ENCODE measurements at places on chromosomes 5 and 9.

DNA sequence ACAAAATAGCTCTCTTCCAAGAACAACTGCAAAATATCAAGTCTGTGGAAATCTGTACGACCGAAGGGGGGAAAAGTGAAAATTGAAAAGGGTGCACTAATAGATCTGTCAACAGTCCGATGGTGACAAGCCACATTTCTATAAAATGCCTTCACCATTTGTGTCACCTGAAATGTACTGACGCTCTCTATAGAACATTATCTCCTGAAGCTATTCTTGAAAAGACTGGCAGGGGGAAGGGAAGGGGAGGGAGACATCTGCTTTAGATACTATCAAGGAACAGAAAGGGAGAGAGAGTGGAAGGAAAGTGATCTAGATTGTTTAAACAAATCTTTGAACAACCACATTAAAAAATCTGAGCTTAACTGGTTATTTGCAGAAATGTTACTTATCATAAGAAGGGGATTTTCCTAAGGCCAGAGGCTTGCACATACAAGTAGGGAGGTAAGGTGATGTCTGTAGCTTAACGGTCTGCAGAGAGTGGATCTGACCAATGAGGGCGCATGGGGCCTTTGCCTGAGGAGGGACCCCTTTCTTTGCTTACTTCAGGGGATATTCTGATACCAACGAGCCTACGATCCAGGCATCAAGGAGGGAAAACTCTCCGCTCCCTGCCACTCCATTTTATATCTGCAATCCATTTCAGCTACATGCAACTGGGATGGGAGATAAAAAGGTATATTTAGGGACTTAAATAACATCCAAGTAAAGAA is 92.1 kb downstream of the CRB2 start:
- no peak for DNase-seq

GRCh38 chr5:180599590-180599914 is 8.3 kb upstream of the SCGB3A1 start:
- no peak for DNase-seq

- peak; percentile 46 for DNase-seq
These were observed 196.4 kb upstream of the NUDT12 start for GRCh38 chr5:103758996-103759395.

DNA sequence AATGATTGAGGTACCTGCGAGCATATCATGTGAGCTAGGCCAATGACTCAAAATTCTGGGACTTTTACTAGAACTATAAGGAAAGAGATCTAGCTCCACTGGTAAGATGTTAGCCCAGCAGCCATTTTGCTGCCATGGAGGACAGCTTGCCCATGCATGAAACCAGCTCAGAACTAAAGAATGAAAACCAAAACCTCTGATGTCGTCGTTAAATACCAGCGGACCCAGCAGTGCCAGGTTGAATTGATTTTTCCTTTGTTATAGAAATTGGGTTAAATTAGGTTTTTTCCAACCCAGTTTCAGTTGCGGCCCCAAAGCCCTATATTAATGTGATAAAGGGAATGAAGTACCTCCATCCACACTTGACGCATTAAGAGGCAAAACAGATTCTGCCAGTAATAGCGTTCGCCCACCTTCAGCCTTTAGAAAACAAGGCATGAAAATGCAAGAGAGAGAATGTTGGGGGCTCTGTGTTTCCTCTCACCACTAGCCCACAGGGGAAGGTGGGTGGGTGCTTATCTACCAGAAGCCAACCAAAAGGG is 5.5 kb upstream of the ITK start:
- DNase-seq: no peak

Data from NCI-H446 (cell line).